NCI-H187 (cell line): ENCODE measurements at places on chromosomes 6 and 20.

GRCh38 chr6:35640017-35640664 is 48.6 kb downstream of the FKBP5 start:
- no peak for DNase-seq

DNA sequence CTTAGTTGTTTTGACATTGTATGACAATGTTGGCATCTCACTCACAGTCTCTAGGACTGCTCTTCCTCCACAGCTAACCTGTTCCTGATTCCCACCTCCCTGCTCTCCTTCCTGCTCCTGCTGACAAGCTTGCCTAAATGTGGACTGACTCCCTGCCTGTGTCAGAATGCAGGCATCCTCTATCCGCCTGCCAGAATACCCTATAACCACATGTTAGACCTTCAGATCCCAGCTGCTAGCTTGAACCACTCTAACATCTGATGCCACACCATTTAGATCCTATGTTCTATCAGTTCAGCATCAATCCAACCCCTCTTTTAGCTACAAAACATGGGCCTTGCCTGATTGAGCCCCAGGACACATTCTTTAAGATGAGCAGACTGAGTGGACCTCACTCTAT is 12.2 kb downstream of the FILIP1 start:
- DNase-seq = no peak

GRCh38 chr6:92428448-92428847 is 990.9 kb downstream of the EPHA7 start:
- DNase-seq = no peak

DNA sequence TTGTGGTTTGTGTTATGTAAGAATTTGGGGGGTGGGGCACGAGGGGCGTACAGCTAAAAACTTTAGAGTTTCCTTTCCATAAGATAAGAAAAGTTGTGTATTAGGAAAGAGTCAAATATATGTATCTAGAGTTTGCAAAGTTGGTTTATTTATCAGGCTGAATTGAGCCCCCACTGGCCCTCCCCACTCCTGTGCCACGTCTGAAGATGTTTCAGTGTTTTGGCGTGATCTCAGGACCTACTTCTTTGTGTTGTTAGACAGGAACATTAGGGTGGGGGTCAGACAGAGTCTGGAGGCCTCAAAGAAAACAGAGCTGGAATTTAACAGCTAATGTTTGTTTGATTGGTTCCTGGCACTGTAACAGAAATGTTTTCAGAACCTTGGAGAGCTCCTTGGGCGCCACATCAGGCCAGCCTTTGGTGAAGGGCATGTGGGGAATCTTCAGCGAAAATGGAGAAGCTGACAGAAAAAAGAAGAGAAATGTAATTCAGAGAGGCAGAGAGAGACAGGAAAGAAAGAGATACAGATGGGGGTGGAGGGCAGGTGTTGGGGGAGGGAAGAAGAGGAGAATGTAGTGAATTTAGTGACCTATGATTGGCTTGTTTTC is 674 bp downstream of the NRSN1 start:
- no peak for DNase-seq

DNA sequence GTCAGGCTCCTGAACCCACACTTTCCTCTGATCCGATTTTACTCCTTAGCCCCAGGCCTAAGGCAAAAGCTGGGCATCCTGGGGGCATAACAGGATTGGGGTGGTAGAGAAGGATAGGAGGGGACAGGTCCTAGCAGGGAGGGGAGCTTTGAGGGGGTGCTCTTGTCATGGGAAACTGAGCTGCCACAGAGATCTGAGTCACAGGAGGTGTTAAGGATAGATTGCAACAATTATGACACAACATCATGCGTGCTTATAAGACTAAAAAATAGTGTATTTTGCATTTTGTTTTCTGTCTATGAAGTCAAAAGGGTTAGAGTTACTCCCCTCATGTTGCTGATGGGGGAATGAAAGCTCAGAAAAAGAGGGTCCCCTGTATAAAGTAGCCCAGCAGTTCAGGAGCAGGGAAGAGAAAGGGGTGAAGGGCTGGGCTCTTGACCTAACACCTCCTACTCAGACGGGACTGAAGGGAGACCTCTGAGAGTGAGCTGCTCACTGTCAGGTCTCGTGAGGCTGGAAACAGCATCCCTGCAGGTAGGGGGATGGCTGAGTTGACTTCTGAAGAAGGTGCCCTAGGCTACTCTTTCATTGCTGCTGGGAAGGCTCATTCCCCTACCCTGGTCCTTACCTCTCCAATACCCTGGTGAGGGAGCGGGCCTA is 2.0 kb downstream of the GLP1R start:
- no peak for DNase-seq

DNA sequence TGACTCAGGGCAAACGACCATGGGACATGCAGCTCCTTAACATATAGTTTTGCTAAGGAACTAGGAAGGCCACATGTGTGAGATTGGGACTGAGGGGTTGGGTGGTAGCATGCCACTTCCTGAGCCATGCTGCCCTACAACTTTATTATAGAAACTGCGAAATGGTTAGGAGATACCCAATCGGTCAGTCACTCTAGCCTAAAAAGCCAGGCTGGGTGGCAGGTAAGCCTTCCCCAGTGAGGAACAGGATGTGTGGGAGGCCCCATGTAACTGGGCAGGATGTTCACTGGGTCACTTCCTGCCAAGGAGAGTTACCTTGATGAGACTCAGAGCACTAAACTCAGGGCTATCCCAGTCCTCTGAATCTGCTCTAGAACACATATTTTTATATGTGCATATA is 123.5 kb downstream of the MAP3K7 start:
- DNase-seq = no peak
